ENCODE measurements at places on chromosomes 3 and 15. TPM values are rescaled to one million over a fixed set of nuclear protein-coding genes. Genes with fewer than 3 reads are reported as not detected.

- no peak overlapping the region for H3K27ac ChIP-seq
- DNase-seq: no peak
- no peaks in the 10 kb centered on the region for H3K4me1 ChIP-seq
Measured at GRCh38 chr3:148923592-148923991, 58.5 kb downstream of the CPA3 start.

The GREM1 gene
- 0.16 TPM for total RNA-seq

DNA sequence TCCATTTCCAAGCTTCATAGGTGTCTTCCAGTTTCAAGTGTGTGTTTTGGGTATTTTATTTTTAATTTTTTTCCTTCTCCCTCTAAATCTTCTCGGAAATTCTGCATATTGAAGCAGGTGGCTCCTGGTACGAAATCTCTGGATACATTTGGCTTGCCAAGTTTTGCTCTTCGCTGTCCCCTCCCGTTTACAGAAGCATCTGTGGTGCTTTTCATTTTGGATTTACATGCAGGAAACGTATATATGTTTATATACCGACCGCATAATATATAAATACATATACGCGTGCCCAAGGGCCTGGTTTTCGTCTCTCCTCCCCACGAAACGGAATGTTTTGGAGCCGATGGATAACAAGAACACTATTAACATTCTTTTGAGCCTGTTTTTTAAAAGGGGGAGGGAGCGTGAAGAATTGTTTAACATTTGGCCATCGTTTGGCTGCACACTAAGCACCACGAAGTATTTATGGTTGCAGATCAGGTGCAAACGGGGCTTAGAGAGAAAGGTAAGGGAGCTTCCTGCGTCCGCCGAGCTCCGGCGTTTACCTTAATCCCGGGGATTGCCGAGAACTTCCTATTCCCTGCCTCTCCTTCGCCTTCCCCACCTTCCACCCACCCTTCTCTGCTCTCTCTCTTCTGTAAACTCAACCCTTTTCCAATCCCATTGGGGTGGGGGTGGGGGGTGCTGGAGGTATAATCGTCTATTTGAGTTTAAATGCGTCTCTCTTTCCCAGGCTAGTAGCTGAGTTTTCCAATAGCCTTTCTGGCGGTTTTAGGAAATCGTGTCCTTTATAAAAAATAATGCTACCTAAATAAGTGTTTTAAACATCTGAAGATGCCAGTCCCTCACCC, 1.1 kb upstream of the NLGN1 start:
- H3K36me3 ChIP-seq: no peaks in the 10 kb centered on the region
- DNase-seq: no peak
- no peaks in the 10 kb centered on the region for H3K4me1 ChIP-seq
- H3K27me3 ChIP-seq: no peaks in the 10 kb centered on the region
- no peak overlapping the region for H3K27ac ChIP-seq

GRCh38 chr3:94460931-94461330, 398.1 kb downstream of the NSUN3 start:
- no peak overlapping the region for H3K4me3 ChIP-seq
- no peaks in the 10 kb centered on the region for H3K27me3 ChIP-seq
- no peak overlapping the region for H3K27ac ChIP-seq
- no peak for DNase-seq
- no peaks in the 10 kb centered on the region for H3K36me3 ChIP-seq

- no peaks in the 10 kb centered on the region for H3K36me3 ChIP-seq
- no peak for DNase-seq
- H3K4me3 ChIP-seq: no peak overlapping the region
Measured at GRCh38 chr3:134419214-134419959, 45.1 kb upstream of the AMOTL2 start.

DNA sequence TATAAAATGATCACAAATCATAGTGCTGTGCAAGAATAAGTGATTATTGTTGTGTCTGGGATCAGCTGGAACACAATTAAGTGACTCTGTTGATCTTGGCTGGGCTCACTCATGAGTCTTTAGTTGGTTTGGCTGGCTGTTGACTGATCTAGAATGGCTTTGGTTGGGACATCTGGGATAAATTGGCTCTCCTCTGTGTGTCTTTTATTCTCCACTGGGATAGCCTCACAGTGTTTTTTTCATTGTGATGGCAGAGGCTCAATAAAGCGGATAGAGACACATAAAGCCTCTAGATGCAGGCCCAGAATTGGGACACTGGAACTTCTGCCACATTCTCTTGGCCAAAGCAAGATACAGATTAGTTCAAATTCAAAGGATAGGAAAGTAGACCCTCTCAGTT, 735.6 kb downstream of the PDCD6IP start:
- H3K27me3 ChIP-seq: no peaks in the 10 kb centered on the region
- no peaks in the 10 kb centered on the region for H3K4me1 ChIP-seq
- no peaks in the 10 kb centered on the region for H3K36me3 ChIP-seq
- no peak overlapping the region for H3K27ac ChIP-seq
- DNase-seq: no peak
- no peak overlapping the region for H3K4me3 ChIP-seq

DNA sequence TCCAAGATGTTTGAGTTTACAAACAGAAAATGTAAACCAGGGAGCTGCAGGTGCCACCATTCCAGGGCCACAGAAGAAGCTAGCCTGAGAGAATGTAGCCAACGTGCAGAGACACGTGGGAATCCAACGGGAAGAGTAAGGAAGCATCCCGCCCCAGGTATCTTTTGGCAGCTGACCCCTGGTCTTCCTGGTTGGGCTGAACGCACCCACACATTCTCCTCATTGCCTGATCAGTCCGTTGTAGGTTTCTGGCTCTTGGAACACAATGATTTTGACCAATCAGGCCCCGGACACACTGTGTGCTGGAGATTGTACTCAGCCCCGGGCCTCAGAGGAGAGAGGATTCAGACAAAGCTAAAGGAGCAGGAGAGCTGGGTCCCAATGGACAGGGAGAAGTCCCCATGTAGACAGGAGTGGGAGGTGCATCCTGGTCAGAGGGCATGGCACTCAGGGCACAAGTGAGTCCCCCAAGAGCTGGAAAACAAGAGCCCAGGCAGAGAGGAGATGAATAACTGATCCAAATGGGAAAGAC, 102.3 kb downstream of the TPRA1 start:
- H3K36me3 ChIP-seq: no peaks in the 10 kb centered on the region
- no peak overlapping the region for H3K27ac ChIP-seq
- no peaks in the 10 kb centered on the region for H3K4me1 ChIP-seq
- H3K27me3 ChIP-seq: no peaks in the 10 kb centered on the region
- DNase-seq: no peak

GRCh38 chr3:167909504-167909896, 174.0 kb downstream of the SERPINI1 start:
- no peak overlapping the region for H3K4me3 ChIP-seq
- no peak overlapping the region for H3K27ac ChIP-seq
- no peaks in the 10 kb centered on the region for H3K36me3 ChIP-seq
- DNase-seq: no peak
- H3K4me1 ChIP-seq: no peaks in the 10 kb centered on the region

- DNase-seq: no peak
- H3K4me1 ChIP-seq: no peaks in the 10 kb centered on the region
- H3K4me3 ChIP-seq: no peak overlapping the region
- no peaks in the 10 kb centered on the region for H3K36me3 ChIP-seq
- H3K27me3 ChIP-seq: no peaks in the 10 kb centered on the region
Measured at GRCh38 chr15:65641768-65642475, 20.2 kb downstream of the SLC24A1 start.

All from right lobe of liver (tissue), 6 donors.